RPMI8226 (cell line): ENCODE measurements at places on chromosomes 1 and 21.

GRCh38 chr1:7491818-7492173 is 279.3 kb upstream of the VAMP3 start:
- DNase-seq: no peak

DNA sequence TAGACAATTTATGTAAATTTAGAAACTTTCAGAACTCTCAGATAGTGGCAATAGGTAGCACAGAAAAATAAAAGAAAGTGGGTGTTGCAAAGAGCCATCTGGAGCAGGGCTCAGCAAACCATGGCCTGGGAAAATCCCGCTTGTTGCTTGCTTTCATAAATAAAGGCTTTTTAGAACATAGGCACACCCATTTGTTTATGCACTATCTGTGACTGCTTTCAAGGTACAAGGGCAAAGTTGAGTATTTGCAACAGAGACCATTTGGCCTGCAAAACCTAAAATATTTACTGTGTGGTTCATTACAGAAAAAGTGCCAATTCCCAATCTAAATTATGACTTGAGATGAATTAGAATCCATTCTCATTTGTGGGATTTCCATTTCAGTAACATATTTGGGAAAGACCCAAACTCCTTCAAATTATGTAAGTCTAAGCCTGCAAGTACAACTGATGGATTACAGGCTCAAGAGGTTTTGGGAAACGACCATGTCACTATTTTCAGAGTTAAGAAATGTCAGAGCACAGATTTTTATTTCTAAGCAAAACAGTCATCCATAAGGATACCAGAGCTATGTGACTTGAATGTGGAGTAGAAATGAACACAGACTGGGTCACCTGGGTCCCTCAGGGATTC is 43.5 kb upstream of the DPT start:
- DNase-seq: no peak

DNA sequence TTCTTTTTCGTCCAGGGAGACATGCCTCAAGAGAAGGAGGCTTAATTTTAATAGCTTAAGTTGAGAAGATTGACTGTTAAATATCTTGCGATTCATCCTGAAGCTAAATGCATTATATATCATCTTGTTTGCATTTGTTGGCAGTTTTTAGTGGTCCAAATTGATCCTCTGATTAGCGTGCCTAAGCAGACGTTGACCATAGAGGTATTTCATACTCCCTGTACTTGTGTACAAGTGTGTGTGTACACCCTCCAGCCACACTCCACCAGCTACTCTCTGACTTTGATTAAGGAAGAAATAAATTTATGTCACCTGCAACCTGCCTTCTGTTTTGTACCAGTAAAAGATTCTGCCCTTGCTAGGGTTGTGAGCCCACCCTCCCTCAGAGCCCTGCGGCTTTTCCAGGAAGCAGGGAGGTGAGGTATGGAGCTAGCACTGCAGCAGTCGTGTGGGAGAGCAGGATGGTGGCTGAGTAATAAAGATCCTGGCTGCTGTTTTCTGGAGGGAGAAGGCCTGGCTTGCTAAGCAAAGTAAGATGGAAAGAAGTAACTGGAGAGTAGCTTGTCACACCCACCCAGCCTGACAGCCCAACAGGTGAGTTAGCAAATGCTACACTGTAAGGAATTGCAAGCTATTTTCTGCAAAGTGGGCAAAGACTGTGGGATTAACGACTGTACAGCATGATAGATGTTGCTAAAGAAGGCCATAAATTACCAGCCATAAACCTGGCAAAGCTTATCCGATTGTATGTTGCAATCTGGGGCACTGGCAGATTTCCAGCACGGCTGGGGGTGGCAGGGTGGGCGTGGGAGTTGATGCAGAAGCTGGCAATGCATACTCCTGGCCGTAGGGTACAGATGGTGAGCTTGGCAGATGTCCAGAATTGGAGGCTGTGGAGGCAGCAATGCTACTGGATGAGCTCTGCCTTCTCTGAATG is 170.2 kb downstream of the TNR start:
- peak; percentile 9 for DNase-seq

DNA sequence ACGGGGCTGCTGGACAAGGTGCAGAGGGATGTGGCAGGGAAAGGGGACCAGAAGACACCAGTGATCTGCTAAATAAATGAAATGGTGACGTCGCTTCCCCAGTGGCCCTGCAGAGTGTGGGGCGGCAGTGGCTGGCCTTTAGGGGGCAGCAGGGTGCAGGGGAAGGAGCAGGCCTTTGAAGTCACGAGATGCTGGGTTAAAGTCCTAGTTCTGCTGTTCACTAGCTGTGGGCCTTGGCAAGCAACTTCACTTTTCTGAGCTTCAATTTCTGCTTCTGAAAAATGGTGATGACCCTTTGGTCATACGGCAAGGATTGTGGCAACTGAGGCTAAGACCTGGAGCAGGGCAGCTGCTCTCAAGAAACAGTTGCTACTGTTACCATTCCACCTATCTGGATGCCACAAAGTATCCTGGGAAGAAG is 9.2 kb upstream of the GALE start:
- DNase-seq: peak; percentile 88

- no peak for DNase-seq
Observed at GRCh38 chr1:229641306-229641705, 15.3 kb downstream of the URB2 start.

- DNase-seq: no peak
Observed at GRCh38 chr1:24720152-24720551, 25.1 kb upstream of the CLIC4 start.

- DNase-seq: no peak
Observed at GRCh38 chr1:83742446-83742845, 256.5 kb downstream of the TTLL7 start.

DNA sequence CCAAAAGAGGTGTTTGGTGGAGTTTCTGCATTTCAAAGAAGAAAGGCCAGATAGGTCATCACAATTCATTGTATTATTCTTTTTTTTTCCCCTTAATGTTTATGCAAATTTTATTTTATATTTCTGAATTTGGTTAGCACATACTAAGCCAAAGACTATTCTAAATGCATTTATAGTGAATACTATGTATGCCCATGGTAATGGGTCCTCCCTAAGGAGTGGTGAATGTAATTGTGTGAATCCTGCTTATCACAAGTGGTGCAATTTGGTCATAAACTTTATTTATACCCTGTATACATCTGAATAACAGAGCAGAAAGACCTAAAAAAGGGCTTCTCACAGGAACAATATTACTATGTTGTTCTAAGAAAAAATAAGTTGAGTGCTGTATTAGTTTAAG is 99.1 kb downstream of the CD247 start:
- DNase-seq: no peak

- DNase-seq: no peak
Observed at GRCh38 chr1:48596046-48596445, 124.0 kb upstream of the SPATA6 start.

GRCh38 chr1:12372180-12372579 is 142.3 kb downstream of the VPS13D start:
- no peak for DNase-seq

GRCh38 chr1:234915924-234916675 is 212.5 kb downstream of the TOMM20 start:
- no peak for DNase-seq

DNA sequence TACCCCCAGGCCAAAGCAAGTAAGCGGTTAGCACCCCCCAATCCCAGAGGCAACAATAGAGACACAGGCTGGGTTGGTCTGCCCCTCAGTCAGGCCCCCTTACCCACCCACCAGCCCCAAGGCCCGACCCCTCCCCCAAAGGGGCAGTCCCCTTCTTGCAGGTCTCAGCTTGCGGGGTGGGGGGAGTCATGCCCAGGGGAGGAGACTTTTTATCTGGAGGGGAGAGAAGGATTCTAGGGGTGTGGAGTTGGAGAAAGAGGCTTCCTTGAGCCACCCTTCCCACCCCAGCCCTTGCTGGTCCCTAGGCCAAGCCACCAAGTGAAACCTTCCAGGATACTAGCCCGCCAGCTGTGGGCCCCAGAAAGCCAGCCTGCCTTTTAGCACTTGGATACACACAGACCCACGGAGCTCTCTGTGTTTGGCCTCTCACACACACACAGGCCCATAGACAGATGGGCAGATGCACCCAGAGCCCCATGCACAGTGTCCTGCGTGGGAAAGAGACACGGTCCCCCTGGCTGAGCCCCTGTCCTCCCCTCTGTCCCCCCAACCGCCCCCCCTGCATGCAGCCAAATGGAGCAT is 7.1 kb downstream of the TMEM54 start:
- no peak for DNase-seq

GRCh38 chr1:185338719-185339622 is 21.9 kb upstream of the IVNS1ABP start:
- DNase-seq: peak; percentile 60

GRCh38 chr1:111213412-111213811 is 13.0 kb upstream of the DENND2D start:
- peak; percentile 14 for DNase-seq

GRCh38 chr1:58994664-58995063 is 210.8 kb upstream of the JUN start:
- DNase-seq: no peak

- DNase-seq: no peak
Observed at GRCh38 chr1:175933801-175934200, 190.4 kb upstream of the TNR start.

GRCh38 chr1:202201266-202201665 is 7.7 kb downstream of the LGR6 start:
- DNase-seq: no peak

GRCh38 chr1:206951318-206952100 is 5.2 kb upstream of the PIGR start:
- DNase-seq: no peak

DNA sequence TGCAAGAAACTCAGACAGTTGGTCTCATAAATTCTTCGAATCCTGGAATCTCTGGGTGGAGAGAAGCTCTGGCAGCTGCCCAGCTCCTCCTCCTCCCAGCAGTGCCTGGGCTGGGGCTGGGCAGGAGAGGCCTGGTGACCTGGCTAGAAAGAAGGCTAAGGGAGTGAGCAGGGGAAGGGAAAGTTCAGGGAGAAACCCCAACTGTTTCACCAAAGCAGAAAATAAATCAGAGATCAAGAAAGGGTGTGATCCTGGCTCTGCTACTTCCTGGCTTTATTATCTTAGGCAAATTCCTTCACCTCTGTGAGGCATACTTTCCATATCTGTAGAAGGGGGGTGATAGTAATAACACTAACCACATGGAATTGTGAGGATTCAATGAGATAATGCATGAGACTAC is 8.8 kb upstream of the COL16A1 start:
- DNase-seq: no peak

- no peak for DNase-seq
Observed at GRCh38 chr1:67724928-67725560, 40.0 kb downstream of the GADD45A start.

GRCh38 chr1:26771643-26772321 is 16.0 kb upstream of the PIGV start:
- peak; percentile 28 for DNase-seq

DNA sequence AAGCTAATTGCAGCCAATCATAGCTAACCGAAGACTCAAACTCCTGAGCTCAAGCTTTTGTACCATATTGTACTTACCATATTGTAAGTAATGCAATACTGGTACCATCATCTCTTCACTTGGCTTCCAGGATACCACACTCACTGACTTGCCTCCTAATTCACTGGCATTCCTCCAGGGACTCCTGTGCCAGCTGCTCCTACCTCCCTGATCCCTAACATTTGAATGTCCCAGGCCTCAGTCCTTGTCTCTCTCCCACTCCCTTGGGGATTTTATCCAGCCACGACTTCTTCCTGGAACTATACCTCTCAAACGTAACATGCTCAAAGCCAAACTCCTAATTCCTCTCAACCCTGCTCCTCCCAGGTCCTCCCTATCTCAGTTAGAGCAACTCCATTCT is 33.8 kb downstream of the USP48 start:
- no peak for DNase-seq

- peak; percentile 84 for DNase-seq
Observed at GRCh38 chr1:153494976-153495535, 34.6 kb upstream of the S100A7 start.

- no peak for DNase-seq
Observed at GRCh38 chr1:116224561-116224960, 113.4 kb downstream of the MAB21L3 start.

DNA sequence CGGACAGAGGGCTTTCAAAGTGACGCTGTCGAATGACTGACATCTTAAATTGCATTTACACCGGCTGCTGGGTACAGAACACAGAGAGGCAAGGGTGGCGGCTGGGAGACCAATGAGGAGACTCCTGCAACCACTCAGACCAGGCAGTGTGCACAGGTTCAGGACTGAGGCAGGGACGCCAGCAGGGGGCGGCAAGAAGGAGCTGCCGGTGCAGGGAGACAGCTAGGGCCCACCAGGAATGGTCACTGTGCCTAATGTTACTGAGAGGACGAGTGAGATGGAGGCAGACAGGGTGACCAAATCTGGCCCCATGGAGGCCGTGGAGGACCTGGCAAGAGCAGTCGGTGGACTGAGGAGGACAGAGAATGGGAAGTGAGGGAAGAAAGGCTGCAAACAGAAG is 23.5 kb downstream of the GLIS1 start:
- peak; percentile 53 for DNase-seq
